ENCODE measurements at places on chromosomes 6 and 20. TPM values are rescaled to one million over a fixed set of nuclear protein-coding genes. Genes with fewer than 3 reads are reported as not detected.
A peak's percentile ranks its signal among the peaks of the same experiment; 100 is the strongest.

The RTEL1 gene
- 45.9 TPM for total RNA-seq

The KIFC1 gene
- total RNA-seq, result 5.1 TPM

The IL17F gene
- not detected for total RNA-seq

The TPBG gene
- total RNA-seq, result 7.7 TPM

The C20orf202 gene
- total RNA-seq, result 0.80 TPM

The APCDD1L gene
- total RNA-seq, result not detected

The KCNK15 gene
- total RNA-seq, result 1.0 TPM

The NFATC2 gene
- 8.4 TPM for total RNA-seq

The NTSR1 gene
- total RNA-seq, result 0.26 TPM

GRCh38 chr6:136952714-136953260 is 30.7 kb downstream of the SLC35D3 start:
- DNase-seq, result no peak

GRCh38 chr6:13404892-13405254 is 76.5 kb upstream of the TBC1D7 start:
- DNase-seq, result no peak

GRCh38 chr6:33698494-33698893 is 13.0 kb downstream of the UQCC2 start:
- DNase-seq, result no peak

- DNase-seq, result peak; percentile 63
Observed at GRCh38 chr6:89951574-89952104, 57.4 kb downstream of the GJA10 start.

GRCh38 chr6:125432963-125433362 is 131.2 kb upstream of the HDDC2 start:
- DNase-seq, result no peak

DNA sequence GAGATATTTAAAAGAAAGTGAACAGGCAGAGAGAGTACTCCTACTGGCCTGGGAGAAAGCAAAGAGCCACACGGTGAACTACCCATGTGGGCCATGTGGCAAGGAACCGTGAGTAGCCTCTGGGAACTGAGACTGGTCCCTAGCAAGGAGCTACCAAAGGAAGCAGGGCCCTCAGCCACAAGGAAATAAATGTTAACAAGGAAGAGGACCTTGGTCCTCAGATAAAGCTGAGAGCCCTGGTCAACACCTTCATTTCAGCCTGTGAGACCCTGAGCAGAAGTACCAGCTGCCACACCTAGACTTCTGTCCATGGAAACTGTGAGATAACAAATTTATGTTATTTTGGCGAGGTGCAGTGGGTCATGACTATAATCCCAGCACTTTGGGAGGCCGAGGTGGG is 25.3 kb downstream of the BMP2 start:
- no peak for DNase-seq

Measured in upper lobe of left lung (tissue), 6 donors.